Activated CD4-positive, alpha-beta T cell treated with anti-CD3 and anti-CD28 coated beads for 48 hours (primary cell): ENCODE measurements at places on chromosomes 6 and 20.

DNA sequence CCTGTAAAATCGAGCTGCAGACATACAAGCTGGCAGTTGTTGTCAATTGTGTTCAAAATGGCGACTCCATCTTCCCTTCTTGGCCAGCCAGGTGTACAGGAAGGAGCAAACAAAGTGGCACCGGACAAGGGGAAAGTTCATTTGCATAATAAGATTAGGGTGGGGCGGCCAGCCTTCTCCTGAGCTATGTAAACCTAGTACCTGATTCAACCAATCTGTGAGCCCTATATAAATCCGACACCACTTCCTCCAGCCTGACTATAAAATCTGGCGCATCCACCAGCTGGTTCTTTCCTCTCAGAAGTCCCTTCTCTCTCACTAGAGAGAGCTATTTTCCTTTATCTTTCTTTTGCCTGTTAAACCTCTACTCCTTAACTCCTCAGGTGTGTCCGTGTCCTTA lies 8.1 kb upstream of the HBS1L start:
- DNase-seq = no peak

DNA sequence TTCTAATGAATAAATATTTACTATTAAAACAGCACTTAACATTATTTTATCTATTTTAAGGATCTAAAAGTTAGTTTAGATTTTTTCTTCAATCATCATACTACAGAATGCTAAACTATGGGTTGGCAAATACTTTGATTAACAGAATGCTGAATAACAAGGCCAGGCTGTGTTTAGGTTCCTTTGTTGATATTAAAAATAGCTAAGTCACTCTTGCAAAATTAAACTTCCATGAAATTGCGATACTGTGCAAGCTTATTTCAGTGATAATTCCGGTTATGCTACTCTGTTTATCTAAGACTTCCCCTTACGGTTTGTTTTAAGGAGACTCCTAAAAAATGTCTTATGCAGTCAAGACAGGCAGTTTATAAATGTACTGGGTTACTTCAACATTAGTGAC lies 2.8 kb downstream of the RNF24 start:
- no peak for DNase-seq

GRCh38 chr6:111176038-111176759 lies 88.9 kb downstream of the SLC16A10 start:
- no peak for DNase-seq

DNA sequence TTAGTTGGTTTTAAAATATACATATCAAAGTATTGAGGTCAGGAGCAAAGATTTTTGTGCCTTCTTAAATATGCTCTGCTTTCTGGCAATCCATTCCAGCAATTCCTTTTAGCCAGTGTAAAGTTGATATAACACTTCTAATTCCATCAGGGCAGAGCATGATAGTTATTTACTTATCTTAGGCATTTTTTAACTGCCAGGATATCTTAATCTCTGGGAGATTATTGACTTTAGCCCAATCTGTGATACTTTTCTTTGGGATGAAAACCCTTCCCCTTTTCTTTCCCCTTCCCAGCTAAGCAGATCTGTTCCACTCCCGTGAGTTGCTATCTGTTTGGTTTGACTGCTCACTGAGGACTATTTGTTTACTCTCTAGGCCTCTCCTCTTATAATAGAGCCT lies 168.7 kb upstream of the RSPO3 start:
- DNase-seq = no peak

GRCh38 chr6:17527076-17527475 lies 73.0 kb upstream of the FAM8A1 start:
- no peak for DNase-seq

DNA sequence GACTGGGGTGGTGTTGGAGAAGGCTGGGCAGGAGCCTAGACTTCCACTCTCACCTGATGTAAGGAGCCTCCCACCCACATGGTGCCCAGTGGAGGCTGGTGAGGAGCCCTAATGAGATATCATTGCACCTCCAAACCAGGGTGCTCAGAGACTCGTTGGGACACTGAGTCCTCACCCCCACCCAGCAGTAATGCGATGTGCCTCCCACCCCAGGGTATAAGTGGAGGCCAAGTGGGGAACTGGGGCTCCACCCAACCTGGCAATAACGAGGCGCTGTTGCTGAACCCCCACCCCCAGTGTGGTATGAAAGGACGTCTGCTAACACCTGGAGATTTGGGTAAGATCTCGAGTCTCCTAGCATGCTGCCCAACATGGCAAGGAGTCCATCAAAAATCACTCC lies 510.2 kb downstream of the PREX1 start:
- no peak for DNase-seq

DNA sequence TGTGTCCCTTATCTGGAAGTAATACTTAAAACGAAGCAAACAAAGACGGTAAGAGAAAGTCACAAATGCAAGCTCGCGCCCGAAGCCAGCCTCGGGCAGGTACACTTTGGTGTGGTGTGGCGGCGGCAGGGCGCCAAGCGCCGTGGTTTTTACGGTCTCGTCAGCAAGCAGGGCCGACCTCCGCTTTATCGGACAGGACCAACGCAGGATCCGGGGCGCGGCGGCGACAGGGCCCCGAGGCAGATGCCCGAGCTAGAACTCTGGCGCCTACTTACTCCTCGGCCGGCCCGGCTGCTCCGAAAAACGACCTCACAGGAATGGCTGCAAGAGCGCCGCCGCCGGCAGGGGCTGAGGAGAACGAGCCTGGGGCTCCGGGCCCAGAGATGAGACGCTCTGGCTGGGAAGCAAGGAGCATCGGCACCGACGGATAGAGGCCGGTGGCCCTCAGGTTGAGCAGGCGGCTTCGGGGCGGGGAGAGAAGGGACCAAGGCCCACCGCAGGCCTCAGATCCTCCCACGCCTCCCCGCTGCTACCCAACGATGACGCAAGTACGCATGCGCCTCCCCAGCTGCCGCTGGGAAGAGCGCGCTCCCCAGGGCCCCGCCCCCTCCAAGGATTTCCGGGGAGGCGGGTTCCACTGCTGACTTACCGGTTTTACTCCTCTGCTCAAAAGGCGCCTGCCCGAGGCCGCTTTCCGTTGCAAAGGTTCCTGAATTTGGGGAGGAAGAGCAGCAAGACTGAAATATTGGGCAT lies 60.6 kb downstream of the FAM217A start:
- peak; percentile 98 for DNase-seq

GRCh38 chr6:153099636-153100035 lies 31.4 kb downstream of the RGS17 start:
- no peak for DNase-seq

DNA sequence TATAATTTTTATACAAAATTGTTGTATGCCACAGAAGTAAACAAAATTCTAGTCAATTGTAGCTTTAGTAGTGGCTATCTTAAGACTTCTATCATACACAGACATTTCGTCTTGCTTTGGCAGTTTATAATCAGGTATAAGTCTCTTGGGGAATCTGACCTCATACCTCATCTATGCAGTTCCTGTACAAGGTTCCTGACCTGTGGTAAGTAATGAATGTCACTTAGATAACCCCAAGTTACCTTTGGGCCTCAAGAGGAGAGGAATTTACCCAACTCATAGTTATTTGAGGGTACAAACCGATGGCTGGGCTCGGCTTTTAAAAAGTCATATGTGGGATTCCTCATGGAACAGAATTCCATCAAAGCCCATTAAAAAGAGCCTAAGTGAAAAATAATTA lies 58.8 kb upstream of the UNC93A start:
- no peak for DNase-seq

DNA sequence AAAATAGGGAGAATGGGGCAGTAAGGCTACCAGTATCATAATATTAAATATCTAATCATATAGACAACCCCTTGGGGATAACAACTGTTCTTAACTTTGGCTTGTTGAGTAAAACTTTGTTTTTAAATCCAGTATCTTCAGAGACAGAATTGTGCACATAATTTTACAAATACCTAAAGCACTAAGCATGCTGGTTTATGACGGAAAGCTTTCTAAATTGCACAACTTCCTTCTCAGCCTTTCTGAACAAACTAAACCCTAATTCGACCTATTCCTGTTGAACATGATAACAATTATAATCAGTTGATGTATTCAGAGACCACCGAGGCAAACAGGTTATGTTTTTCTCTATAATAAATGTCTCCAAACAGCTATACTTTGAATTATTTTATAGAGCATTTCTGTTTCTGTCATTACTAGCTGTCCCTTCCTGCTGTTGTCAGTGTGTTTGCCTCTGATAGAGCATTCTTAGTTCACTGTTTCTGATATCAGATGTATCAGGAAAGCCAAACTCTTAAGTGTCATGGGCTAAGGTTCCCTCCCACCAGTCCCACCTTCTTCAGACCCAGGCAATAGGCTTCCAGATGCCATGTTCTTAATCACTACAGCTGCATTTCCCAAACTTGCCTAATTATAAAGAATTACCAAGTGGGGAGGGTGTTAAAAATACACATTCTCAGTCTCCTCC lies 8.7 kb downstream of the ZHX3 start:
- no peak for DNase-seq

DNA sequence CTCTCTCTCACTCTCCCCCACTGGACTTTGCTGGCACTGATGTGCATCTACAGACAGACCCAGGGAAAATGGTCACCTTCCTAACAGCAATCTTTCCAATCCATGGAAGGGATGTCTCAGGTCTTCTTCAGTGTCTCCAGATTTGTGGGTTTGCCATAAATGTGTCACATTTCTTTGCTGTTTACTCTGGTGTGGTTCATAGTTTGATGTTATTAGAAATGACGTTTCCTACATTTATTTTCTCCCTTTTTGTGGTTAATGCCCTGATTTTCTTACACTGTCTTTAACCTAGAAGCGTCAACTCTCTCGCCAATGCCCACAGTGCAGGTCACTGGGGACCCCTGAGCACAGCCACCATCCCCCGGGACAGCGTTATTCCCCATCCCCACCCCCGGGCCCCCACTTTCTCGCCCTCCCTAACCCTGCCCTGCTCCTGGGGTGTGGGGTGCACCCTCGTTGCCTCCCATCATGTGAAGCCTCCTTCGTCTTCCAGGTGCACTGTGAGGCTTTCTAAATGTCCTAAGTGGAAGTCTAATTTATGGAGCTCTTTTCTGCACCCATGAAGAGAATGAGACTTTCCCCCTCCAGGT lies 86.5 kb downstream of the YTHDF1 start:
- DNase-seq = no peak

- DNase-seq = peak; percentile 16
Observed at GRCh38 chr20:31515775-31516107, 1.5 kb downstream of the HM13 start.

GRCh38 chr6:13282393-13283069 lies 45.8 kb downstream of the TBC1D7 start:
- DNase-seq = no peak

- no peak for DNase-seq
Observed at GRCh38 chr6:134472046-134472445, 154.1 kb upstream of the SGK1 start.

- no peak for DNase-seq
Observed at GRCh38 chr6:91659891-91660290, 1073.0 kb upstream of the MAP3K7 start.

GRCh38 chr20:2914160-2914559 lies 40.9 kb downstream of the PTPRA start:
- DNase-seq = no peak
